ENCODE measurements at places on chromosomes 3 and 15.

- DNase-seq = no peak
Observed at GRCh38 chr3:14876921-14877333, 58.2 kb downstream of the FGD5 start.

- no peak for DNase-seq
Observed at GRCh38 chr3:157871838-157872460, 234.3 kb downstream of the SHOX2 start.

- DNase-seq = no peak
Observed at GRCh38 chr3:132522353-132522752, 74.7 kb upstream of the ACKR4 start.

DNA sequence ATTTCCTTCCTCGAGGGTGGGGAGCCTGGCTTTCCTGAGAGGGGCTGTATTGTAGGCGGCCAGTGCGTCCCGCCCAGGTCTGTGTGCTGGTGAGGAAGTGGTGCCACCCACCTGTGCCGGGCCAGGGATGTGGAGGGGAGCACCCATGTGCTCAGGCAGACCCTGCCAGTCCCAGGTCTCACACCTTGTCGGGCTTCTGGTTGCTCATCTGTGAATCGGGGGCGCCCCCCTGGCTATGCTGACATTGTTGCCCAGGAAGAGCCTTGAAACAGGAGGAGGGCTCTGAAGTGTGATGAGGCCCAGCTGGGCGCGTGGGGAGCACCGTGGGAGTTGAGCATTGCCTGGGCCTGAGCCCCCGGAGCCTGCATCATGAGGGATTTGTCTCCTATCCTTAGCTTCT, 4.8 kb downstream of the FBLN2 start:
- DNase-seq = no peak

GRCh38 chr3:143559296-143559695, 289.0 kb downstream of the SLC9A9 start:
- DNase-seq = no peak
